ENCODE measurements at places on chromosomes 4 and X. TPM values are rescaled to one million over a fixed set of nuclear protein-coding genes. Genes with fewer than 3 reads are reported as not detected.

The SPANXD gene
- not detected for total RNA-seq

GRCh38 chr4:167234316-167234881 is at the start of gene SPOCK3:
SPOCK3 (minus strand) TSS chr4:167234494.
- H3K4me3 ChIP-seq, result peak within 1 kb of the TSS; percentile 82
- H3K4me1 ChIP-seq, result peaks cover 12% of the 10 kb centered on the region
- no peak for DNase-seq
- H3K27ac ChIP-seq, result no peak within 1 kb of the TSS
- no peaks in the 10 kb centered on the region for H3K36me3 ChIP-seq

- no peak overlapping the region for H3K27ac ChIP-seq
- no peaks in the 10 kb centered on the region for H3K4me1 ChIP-seq
- no peak for DNase-seq
- peaks cover 5% of the 10 kb centered on the region for H3K27me3 ChIP-seq
- H3K4me3 ChIP-seq, result no peak overlapping the region
Observed at GRCh38 chr4:24322995-24323394, 261.4 kb downstream of the DHX15 start.

- H3K4me1 ChIP-seq, result no peaks in the 10 kb centered on the region
- H3K27me3 ChIP-seq, result no peaks in the 10 kb centered on the region
- H3K27ac ChIP-seq, result no peak overlapping the region
- no peak overlapping the region for H3K4me3 ChIP-seq
- no peak for DNase-seq
- no peaks in the 10 kb centered on the region for H3K36me3 ChIP-seq
Observed at GRCh38 chrX:96407981-96408380, 276.7 kb upstream of the DIAPH2 start.

DNA sequence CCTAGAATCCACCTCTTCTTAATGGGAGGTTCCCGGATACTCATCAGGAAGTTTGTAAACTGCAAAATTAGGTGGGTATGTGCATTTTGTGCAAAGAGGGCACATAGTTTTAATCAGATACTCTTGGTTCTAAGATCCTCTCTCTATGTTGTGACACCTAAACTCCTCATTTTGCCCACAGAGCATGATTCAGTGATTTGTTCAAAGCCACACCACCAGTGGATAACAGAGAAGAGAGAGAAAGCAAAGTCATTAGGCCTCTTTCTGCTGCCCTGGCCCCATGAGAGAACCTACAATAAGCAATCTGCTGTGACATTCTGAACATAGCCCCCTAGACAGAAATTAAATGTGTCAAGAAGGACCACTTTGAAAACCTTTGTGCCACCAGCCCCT is 72.3 kb upstream of the STIM2 start:
- peaks cover 3% of the 10 kb centered on the region for H3K27me3 ChIP-seq
- no peak overlapping the region for H3K4me3 ChIP-seq
- no peak overlapping the region for H3K27ac ChIP-seq
- DNase-seq, result no peak
- H3K36me3 ChIP-seq, result no peaks in the 10 kb centered on the region

The UBL4A gene
- total RNA-seq, result 43.8 TPM

The TMPRSS11B gene
- not detected for total RNA-seq

GRCh38 chr4:139922406-139923024 is 231.5 kb downstream of the MAML3 start:
- H3K4me1 ChIP-seq, result no peaks in the 10 kb centered on the region
- H3K4me3 ChIP-seq, result no peak overlapping the region
- no peak for DNase-seq

The CT83 gene
- not detected for total RNA-seq

- H3K36me3 ChIP-seq, result no peaks in the 10 kb centered on the region
- no peaks in the 10 kb centered on the region for H3K4me1 ChIP-seq
- H3K27ac ChIP-seq, result no peak overlapping the region
- DNase-seq, result no peak
- no peaks in the 10 kb centered on the region for H3K27me3 ChIP-seq
Observed at GRCh38 chrX:57044245-57044644, 48.9 kb upstream of the SPIN3 start.

The CPZ gene
- not detected for total RNA-seq

- H3K27ac ChIP-seq, result no peak overlapping the region
- no peak overlapping the region for H3K4me3 ChIP-seq
- no peaks in the 10 kb centered on the region for H3K27me3 ChIP-seq
- no peak for DNase-seq
Observed at GRCh38 chr4:175125410-175126068, 207.4 kb downstream of the ADAM29 start.

Data from activated naive CD8-positive, alpha-beta T cell treated with anti-CD3 and anti-CD28 coated beads, Interleukin-2, amount 10 ng/mL, durations not matched to agents 7 days and 5 days (primary cell).